Stimulated activated CD4-positive, alpha-beta T cell treated with anti-CD3 and anti-CD28 coated beads, Interleukin-12 subunit alpha, Interleukin-12 subunit beta, amount 100 ng/mL, for 24 hours (primary cell): ENCODE measurements at places on chromosomes 5 and 9.

GRCh38 chr5:129652349-129653056 is 95.4 kb upstream of the MINAR2 start:
- DNase-seq, result no peak

DNA sequence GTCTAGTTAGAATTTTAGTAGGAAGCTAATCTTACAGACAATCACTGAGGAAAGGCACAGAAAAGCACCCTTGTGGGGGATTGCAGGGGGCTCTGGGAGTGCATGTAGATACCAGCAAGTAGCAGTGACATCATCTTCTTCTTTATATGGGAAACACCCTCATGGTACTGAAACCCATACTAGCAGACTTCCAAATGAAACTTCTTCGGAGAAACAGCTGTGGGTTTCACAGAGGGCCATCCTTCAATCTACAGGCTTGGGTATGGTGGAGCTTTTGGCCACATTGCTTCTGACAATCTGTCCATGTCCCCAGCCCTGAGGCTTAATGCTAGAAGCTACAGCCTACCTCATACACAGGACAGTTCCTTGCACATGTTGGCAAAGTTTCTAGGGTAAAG is 165.2 kb upstream of the NFIB start:
- no peak for DNase-seq

GRCh38 chr5:56055287-56055686 is 60.5 kb upstream of the IL6ST start:
- no peak for DNase-seq

DNA sequence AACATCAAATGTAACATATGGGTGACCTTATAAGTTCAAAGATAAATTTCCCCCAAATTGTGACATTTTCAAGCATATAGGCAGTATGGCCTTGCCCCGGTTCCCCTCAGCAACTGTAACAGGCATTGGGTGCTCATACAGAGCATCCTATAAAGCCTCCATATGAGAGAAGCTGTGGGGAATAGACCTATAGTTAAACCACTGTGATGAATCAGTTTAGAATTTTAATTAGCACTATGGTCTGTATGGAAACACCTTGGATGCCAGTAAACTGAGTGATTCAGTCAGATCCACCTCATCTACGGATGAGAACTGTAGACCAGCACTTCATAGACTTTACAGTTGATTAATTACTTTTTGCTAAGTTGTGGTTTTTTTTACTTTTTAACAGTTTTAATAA is 79.4 kb downstream of the ERCC6L2 start:
- DNase-seq, result no peak

- DNase-seq, result no peak
Observed at GRCh38 chr5:158413122-158413680, 554.3 kb upstream of the CLINT1 start.

GRCh38 chr5:67243349-67243748 is 46.8 kb upstream of the CD180 start:
- DNase-seq, result no peak

GRCh38 chr5:9737265-9737664 is 107.1 kb upstream of the TAS2R1 start:
- no peak for DNase-seq

DNA sequence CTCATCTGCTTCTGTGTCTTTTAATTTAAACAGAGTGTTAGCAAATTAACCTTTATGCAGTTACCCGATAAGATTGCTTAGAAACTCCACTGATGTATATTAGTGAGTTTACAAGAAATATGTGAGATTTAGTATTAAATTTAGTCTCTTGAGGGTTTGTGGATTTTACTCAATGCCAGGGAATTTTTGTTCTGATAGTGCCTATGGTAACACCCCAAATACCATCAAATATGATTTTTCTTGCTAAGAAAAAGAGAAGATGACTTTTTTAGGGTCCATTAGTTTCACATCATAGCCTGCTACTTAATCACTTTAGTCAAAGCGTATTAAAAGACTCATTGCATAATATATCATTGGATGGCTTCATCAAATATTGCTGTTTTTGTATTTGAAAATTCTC is 224.9 kb downstream of the PCSK5 start:
- no peak for DNase-seq

- no peak for DNase-seq
Observed at GRCh38 chr9:92607773-92608172, 62.2 kb downstream of the IPPK start.

- DNase-seq, result peak; percentile 85
Observed at GRCh38 chr5:96662725-96663518, 746 bp downstream of the CAST start.

- DNase-seq, result no peak
Observed at GRCh38 chr5:148343603-148344487, 8.5 kb downstream of the SPINK9 start.

- DNase-seq, result no peak
Observed at GRCh38 chr9:112271466-112272098, 61.8 kb downstream of the PTBP3 start.

GRCh38 chr5:194102-194501 is 2.8 kb downstream of the LRRC14B start:
- no peak for DNase-seq

DNA sequence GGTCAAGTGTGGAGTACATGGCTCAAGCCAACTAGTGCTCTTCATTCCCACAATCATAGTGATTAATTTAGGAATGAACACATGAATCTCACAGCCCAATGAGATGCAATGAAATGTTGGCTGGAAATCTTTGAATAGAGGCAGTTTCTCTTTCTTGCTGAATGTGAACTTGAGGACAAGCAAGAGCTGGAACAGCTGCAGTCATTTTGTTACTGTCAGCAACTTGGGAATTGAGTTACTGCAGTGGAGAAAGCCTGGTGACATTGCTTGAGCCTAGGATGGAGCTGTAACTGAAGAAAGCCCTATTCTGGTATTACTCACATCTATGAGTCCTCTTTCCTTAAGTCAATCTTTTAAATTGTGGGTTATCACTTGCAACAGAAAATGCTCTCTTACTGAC is 62.3 kb downstream of the YIPF5 start:
- DNase-seq, result no peak

- no peak for DNase-seq
Observed at GRCh38 chr5:143678148-143678905, 133.6 kb upstream of the HMHB1 start.

DNA sequence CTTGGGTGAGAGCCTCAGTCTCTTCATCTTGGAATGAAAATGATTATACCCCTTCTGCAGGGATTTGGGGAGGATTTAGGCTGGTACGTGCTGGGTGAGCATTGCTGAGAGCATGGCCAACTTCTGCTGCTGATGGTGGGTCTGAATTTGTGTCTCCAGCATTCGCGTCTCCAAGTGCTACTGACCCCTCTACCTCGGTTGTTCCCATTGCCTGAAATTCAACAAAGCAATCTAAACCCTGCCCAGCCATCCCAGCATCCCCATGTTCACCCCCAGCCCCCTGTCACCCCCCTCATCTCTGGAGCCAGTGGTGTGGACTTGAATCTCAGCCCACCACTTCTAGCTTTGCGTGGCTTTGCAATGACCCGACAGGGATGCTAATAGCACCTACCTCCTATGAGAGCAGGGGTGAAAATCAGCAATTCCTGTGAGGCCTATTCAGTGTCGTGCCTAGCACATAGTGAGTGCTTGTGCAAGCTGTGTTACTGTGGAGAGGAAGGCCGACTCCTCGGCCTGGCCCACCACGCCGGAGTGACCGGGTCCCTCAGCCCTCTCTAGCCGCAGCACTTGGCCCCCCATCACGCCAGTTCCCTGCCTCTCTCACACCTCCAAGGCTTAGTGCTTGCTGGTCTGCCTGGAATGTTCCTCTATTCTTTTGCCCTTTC is 43.4 kb upstream of the SH3PXD2B start:
- no peak for DNase-seq

DNA sequence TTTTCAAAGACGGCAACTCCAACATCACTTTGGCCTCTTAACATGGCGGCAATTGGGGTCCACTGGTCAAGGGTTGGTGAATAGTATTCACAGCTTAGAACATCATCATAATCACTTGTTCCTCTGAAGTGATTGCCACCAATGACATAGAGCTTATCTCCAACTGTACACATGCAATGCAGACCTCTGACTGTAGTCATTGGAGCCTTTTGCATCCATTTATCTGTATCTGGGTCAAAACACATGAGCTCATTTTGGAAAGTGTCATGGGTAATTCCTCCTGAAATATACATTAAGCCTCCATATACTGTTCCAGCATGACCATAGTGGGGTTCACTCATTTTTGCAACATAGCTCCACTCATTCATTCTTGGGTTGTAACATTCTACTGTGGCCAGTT is 2.0 kb downstream of the KLHL9 start:
- DNase-seq, result no peak

DNA sequence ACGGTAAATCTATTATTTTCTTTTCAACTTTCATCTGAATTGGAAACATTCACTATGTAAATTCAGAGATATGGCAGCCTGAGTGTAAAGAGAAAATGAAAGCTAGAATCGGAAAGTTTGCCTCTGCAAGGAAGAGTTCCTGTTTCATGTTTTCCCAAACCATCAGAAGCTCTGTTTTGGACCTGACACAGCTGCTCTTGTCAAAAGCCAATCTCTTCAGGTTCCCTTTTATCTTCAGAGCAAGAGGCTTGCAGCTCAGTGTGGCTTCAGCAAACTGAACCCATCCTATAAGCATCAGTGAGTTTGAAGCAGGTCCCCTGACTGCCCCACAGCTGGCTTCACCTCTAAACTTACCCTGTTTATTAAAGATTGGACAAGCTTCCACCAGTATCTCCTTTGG is 1099.7 kb downstream of the DTWD2 start:
- DNase-seq, result no peak

DNA sequence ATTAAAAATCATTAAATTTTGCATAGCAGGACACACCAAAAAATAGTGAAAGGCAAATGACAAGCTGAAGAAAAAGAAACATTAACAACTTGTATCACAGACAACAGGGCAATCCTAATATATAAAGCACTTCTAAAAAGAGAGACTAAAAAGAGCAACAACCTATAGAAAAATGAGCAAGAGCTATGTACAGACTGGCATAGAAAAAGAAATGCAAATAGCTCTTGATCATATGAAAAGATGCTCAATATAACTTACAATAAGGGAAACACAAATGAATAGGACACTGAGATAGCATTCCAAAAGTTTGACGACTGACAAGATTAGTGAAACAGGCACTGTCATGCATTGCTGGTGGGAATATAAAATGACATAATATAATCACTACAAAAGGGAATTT is 235.9 kb downstream of the SEC61B start:
- DNase-seq, result no peak

- no peak for DNase-seq
Observed at GRCh38 chr5:68950125-68950524, 143.7 kb upstream of the SLC30A5 start.

GRCh38 chr5:60494144-60494543 is 205.8 kb downstream of the DEPDC1B start:
- no peak for DNase-seq

GRCh38 chr5:169352901-169353300 is 52.0 kb upstream of the SLIT3 start:
- DNase-seq, result no peak
